ENCODE measurements at places on chromosomes 12 and 14.

DNA sequence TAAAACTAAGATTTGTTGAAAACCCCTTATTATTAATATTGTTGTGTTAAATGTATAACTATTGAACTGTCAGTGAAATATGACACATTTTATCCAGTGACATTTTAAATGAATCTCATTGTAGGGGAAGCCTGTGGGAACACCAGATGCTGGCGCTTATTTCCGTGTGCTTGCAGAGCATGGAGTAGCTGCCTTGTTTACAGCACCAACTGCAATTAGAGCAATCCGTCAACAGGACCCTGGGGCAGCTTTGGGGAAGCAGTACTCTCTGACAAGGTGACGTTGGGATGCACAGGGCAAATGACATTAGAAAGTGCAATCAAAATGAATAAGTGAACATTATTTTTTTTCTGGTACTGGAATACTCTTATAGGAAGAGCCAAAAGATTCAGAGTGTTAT, 96.8 kb downstream of the ACSS3 start:
- no peak for DNase-seq

DNA sequence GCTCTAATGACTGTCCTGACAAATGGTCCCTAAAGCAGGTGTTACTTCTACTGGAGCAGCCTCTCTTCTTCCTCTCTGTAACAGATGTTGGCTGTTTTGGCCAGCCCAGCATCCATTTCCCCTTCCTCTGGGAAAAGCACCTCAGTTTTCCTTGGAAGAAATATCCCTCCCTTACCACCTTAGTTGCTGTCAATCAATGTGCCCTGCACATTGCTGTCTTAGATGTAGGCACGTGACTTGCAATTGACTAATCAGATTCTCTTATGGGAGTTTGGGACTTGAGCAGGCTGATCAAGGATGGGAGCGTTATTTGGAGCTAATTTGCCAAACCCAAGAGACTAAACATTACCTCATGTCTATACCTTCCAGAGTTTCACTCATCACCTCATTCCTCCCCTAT, 12.0 kb upstream of the TMED2 start:
- no peak for DNase-seq

DNA sequence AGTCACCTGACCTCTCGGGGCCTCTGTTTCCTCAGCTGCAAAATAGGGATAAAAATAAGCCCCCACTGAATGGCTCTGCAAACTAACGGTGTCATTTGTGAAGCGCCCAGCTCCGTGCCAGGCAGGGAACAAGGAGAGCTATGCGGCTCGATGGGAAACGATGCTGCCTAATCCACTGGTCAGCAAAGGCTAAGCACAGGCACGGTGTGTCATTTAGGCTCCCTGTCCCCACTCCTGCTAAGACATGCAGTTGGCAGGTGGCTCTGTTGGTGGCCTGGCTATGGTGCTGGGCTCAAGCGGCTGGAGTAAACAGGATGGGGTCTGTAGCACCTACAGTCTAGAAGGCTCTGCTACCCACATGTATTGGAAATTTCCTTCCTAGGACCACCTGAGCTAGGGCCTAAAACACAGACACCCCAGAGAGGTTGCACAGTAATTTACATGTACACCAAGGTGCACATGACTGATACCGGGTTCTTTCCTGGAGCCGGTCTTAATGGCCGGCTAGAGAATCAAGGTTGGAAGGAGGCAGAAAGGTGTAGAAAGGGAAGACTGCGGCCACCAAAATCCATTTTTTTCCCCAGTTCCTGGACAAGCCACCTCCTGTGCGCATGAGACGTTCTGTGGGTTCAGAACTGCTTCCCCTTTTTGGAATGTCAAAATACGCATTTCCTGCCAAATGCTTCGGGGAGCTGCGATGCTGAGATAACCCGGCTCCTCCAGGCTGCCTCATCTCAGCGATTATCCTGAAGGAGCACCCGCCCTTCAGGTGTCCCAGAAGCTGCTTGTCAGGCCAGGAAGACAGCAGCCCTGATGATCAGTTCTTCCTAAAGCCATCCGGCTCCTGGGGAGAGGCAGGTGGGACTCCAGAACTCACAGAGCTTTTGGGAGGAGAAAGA, 1.0 kb downstream of the CACNA2D4 start:
- DNase-seq: no peak

DNA sequence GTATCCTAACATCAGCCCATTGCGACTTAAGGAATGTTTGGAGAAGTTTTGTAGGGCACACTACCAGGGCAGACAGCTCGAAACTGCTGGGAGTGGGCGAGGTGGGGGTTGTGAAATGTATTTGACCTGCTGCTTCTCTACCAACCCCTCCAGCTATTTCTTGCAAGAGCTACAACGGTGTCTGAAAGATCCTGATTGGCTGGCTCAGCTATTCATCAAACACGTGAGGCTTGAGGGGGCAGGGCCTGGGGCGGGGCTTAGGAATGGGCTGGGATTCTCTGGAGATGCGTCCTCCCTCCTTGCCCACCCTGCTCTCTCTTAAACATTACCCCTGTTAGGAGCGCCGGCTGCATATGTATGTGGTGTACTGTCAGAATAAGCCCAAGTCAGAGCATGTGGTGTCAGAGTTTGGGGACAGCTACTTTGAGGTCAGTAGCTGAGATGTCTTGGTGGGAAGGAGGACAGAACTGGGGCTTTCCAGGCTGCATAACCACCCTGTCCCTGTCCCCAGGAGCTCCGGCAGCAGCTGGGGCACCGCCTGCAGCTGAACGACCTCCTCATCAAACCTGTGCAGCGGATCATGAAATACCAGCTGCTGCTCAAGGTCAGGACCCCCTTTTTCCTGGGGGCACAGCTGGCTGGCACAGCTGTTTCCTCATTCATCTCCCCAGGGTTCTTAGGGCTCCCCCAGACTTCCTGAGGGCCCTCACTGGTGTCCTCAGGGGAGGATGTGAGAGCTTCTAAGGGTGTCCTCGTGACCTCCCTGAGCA, 3.1 kb downstream of the ARHGEF25 start:
- DNase-seq: peak; percentile 56

DNA sequence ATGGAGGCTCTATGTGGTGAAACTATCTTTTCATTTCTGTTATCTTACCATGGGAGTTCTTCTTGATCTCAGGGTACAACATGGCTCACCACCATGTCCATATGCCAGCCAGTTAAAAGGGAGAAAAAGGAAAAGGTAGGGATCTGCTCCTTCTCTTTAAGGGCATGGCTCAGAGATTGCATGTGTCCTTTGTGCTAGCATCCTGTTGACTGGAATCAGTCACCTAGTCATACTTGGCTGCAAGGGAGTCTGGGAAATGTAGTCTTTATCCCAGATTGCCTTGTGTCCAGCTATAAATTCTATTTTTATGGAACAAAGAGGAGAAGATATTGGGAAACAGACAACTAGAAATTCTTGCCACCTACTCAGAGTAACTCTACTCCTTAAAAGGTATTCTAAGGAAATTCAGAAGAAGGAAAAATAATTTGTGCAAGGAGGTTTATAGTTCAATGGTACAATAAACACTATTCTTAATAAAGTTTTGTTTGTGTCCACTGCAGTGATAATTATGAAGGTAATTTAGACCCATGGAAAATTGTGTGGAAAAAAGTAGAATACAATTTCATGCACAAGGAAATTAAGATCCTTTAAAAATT, 86.4 kb upstream of the RPH3A start:
- no peak for DNase-seq

DNA sequence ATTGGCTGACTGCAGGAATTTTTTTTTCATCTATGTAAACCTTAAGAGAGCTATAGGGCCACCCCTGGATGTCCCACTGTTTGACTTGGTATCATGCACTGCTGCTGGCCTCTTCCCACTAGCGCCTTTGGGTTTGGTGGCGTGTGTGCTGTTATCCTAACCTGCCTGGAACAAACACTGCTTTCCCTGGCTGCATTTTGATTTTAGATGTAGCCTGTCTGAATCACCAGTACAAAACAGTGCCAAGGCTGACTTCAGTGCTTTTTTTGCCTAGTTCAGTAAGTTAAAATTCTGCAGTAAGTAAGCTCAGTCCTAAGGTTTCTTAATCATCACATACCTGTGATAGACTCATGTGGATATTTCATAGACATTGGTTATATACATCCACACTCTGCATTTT, 99.2 kb downstream of the EML1 start:
- no peak for DNase-seq

GRCh38 chr12:89023936-89024335, 328.4 kb downstream of the DUSP6 start:
- no peak for DNase-seq

DNA sequence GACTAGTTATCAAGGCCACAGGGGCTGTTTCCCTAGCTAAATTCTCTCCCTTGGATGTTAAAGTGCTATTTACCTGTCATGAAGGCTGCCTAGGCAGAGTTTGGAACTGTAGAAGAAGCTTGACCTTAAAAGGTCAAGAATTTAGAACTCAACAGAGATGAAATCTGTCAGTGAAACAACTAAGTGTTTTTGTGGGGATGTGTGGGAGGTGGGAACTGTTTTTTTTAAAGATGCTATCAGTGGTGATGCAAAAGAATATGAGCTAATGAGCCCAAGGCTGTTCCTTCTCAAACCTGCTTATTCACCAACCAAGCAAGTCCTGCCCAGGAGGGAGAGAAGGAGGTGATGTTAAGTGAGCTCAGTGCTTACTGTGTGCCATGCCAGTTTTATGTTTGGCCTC, 40.8 kb upstream of the POC1B start:
- no peak for DNase-seq

DNA sequence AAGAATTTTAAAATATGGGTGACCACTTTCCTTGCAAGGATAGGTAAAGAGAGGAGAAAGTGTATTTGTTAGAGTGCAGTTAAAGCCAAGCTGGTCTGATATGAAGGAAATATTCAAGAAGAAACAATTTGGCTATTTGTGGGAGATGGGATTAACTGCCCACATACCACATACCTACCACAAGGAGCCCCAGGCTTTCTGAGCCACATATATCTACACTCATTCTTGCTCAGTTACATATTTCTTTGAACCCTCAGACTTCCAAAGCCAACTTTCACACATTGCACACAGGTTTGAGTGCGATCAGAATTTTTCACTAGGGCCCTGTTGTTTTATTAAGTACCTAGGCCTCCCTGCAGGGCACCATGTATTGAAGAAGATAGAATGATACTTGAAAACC, 330.2 kb downstream of the ZFP36L1 start:
- DNase-seq: no peak

DNA sequence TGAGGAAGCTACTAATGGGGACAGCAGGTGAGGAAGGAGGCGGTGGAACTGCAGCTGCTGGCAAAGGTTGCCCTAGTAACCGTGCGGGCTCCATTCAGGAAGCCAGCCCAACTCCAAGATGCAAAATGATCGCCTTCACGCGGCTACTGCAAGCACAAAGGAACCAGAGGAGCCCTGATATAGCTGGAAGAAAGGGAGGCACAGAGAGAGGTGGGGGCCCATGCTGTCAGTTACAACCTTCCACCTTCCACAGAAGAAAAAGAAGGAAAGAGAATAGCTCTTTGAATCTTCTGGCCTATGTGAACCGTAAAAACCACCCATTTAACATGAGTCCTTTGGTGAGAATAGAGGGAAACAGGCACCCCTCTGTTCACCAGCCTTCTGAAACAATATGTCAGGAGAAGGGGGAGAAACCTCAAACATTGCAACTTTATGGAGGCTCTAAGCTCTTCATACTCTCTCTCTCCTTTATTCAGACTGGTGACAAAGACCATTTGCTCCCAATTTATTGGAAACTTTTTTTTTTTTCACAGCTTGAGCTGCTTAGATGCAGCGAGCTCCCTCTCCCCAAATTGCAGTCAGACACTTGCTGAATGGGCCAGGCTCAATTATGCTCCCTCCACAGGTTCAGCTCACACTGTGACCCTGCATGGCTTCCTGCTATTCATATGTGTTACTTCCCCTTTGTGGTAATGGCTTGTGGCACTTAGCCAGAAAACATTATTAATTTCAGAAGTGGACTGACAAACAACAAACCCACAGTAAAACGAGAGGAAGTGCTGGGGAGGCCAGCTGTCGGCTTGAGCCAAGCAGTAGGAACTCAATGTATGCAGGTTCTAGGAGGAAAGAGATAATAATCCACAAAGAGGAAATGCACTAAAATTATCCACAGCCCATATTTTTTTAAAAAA, 6.2 kb downstream of the DUSP6 start:
- DNase-seq: peak; percentile 28

DNA sequence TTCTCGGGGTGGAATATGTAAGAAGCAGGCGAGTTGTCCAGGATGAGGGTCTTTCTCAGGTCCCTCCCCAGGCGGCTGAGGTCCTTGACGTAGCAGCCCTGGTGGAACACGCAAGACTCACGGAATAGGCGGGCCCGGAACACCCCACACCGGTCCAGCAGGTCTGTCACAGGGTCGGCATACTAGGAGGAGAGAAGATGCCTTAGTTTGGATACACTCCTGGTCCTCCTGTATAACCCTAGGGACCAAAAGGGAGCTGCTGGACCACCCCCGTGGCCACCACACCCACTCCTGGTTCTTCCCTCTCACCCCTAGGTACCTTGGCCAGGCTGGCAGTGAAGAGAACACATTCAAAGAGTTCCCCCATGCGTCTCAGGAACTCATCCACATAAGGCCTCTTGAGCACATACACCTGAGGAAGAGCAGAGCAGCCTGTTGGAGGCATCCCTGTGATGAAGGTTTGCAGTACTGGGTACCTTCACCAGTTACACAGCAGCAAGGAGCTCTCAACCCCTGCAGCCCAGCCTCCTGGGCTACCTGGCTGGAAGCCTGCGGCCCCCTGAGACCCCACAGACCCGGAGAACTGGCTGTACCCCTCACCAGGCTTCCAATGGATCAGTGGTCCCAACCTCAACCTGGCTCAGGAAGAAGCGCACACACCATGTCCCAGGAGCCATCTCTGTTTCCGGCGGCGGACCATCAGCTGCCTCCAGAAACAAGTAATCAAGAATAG, 5.5 kb upstream of the AVIL start:
- no peak for DNase-seq

- DNase-seq: no peak
These were observed 100.9 kb upstream of the AEBP2 start for GRCh38 chr12:19338405-19338804.

GRCh38 chr14:90575336-90575735, 178.5 kb downstream of the CALM1 start:
- peak; percentile 28 for DNase-seq

DNA sequence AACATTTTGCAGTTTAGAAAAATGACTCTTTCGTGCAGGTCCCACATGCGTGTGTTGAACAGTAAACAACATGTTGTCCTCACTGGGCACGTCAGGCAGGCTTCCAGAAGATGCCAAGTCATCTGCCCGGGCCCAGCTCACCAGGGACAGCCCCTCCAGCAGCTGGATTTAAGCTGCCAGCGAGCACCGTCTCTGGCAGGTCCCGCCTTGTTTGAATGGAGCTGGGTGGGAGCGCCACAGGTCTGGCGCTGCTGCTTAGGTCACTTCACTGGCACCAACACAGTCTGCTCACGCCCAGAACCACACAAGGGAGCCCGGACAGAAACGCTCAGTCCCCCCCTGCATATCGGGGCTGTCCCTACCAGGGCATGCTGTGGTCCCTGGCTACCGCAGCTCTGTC, 33.1 kb upstream of the MMP17 start:
- DNase-seq: no peak

GRCh38 chr12:90075685-90076084, 367.0 kb upstream of the ATP2B1 start:
- DNase-seq: no peak
